ENCODE measurements at places on chromosomes 12 and 14. TPM values are rescaled to one million over a fixed set of nuclear protein-coding genes. Genes with fewer than 3 reads are reported as not detected.

The COPZ1 gene
- total RNA-seq: 85.1 TPM

The CAPRIN2 gene
- 17.2 TPM for total RNA-seq

The TAC3 gene
- total RNA-seq: not detected

The GNB3 gene
- 15.0 TPM for total RNA-seq

The ENDOU gene
- 1.1 TPM for total RNA-seq

The ACOT4 gene
- total RNA-seq: 2.1 TPM

The NFATC4 gene
- total RNA-seq: 88.3 TPM

The KLRC2 gene
- total RNA-seq: 0.57 TPM

The LRP1-AS gene
- not detected for total RNA-seq

The SLC5A8 gene
- total RNA-seq: 0.80 TPM

The CNIH1 gene
- total RNA-seq: 61.0 TPM

The RAPGEF3 gene
- total RNA-seq: 132 TPM

The KRT73 gene
- total RNA-seq: not detected

The MAP3K9 gene
- total RNA-seq: 3.7 TPM

The TAS2R14 gene
- total RNA-seq: 3.4 TPM

The CHGA gene
- not detected for total RNA-seq

The TMTC1 gene
- total RNA-seq: 22.3 TPM

The ALX1 gene
- not detected for total RNA-seq

The SIX4 gene
- 7.7 TPM for total RNA-seq

The CLEC4E gene
- total RNA-seq: 2.3 TPM

The KLHL33 gene
- total RNA-seq: 0.69 TPM

The KRT74 gene
- total RNA-seq: not detected

The CIT gene
- total RNA-seq: 3.6 TPM

The NCKAP5L gene
- 22.8 TPM for total RNA-seq

The DYRK2 gene
- 23.6 TPM for total RNA-seq

The DBX2 gene
- total RNA-seq: not detected

The CFAP251 gene
- total RNA-seq: 3.8 TPM

The KLC1 gene
- 149 TPM for total RNA-seq

The SLCO1A2 gene
- total RNA-seq: 0.33 TPM

The ZCRB1 gene
- 45.2 TPM for total RNA-seq

The ATL1 gene
- total RNA-seq: 11.3 TPM

The ANO2 gene
- total RNA-seq: 5.9 TPM

The PTCSC3 gene
- total RNA-seq: not detected

The LRRC10 gene
- total RNA-seq: not detected

The MGAT4C gene
- total RNA-seq: 0.03 TPM

The COL2A1 gene
- total RNA-seq: 0.72 TPM

The INHBE gene
- not detected for total RNA-seq

The LTBP2 gene
- 83.6 TPM for total RNA-seq

The TMEM116 gene
- total RNA-seq: 10.6 TPM

All from ovary (tissue), 10 donors.